Amniotic epithelial cell (primary cell): ENCODE measurements at places on chromosomes 16 and 17.

GRCh38 chr16:24989494-24989893 lies 25.7 kb downstream of the ARHGAP17 start:
- peak; percentile 60 for DNase-seq

DNA sequence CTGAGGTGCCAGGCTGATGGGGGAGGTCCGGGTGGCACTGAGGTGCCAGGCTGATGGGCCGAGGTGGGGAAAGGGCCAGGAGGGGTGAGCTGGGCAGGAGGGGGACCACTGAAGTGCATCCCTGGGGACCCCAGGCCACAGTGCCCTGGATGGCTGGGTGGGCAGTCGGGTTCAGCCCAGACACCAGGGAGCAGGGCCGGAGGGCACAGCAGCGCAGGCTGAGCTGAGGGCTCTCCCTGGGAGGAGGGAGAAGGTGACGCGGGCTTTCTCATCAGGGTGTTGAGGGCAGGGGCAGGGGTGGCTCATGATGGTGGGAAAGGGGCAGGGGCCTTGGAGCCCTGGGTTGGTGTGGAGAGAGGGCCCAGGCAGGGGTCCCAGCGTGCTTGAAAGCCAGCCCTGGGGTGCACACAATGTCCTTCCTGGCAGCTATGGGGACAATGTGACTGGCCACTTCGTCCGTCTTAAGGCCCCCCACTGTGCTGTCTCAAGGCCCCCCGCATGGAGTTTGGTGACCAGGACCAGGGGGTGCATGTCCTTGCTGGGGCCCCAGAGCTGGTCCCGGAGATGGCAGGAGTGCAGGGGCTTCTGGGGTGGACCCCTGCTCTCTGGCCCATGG lies 16.0 kb downstream of the CD7 start:
- DNase-seq: no peak

GRCh38 chr17:61799812-61800484 lies 63.4 kb downstream of the BRIP1 start:
- no peak for DNase-seq

GRCh38 chr16:23519282-23519681 lies 9.0 kb upstream of the GGA2 start:
- DNase-seq: no peak

GRCh38 chr16:13437413-13437795 lies 482.6 kb upstream of the ERCC4 start:
- DNase-seq: no peak

- DNase-seq: no peak
Measured at GRCh38 chr17:21072745-21073197, 30.0 kb upstream of the USP22 start.

DNA sequence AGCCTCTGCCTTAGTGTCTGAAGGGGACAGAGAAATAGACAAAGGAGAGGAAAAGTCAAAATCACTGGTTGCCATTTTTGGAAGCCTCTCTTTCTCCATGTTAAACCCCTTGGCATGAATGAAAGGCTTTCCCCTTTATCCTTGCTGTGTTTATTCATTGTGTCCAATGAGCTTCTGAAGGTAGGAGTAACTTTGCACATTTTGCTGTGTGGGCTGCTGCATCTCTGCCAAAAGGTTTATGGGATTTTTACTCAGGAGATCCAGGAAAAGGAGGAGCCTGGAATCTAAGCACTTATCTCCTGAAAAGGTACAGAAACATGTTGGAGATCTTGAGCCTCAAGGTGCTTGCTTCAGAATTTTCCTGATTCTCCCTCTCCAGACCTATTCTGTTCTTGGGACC lies 3.9 kb downstream of the CNTROB start:
- DNase-seq: no peak

DNA sequence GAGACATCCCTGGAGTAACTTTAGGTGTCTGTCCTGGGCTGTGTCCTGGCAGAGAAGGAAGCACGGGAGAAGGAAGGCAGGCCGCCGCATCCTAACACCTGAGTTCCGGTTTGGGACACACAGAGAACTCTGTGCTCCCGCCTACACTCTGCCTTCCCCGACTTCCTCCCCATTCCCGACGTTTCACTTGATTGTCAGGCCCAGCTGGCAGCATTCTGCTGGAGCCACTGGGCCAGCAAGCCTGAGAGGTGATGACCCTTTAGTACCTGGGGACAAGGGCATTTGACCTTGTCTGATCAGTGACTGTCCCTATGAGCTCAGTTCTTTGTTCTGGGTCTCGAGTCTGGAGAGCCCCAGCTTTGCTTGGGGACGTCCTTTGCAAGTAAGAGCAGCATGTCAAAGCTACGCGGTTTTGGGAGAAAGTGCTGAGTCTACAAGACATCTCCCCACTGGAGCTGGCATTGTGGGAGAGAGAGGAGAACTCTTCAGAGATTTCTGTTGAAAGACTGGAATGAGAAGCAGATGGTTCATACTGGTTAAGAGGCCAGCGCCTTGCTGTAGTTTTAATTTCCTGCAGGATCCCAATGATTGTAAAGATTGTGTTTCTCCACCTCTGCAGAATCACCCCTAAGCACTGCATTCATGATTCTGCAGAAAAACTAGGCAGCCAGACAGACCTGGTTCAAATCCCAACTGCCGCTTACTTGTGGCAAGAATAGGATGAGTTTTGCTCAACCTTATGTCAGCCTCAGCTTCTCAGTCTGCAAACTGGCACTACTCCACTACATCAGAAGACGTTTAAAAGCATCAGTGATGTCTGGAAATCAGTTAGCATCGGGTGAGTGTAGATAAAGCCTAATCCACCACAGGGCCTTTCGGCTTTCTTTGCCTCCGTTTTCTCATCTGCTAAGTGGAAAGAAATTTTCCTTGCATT lies 20.6 kb downstream of the ABAT start:
- no peak for DNase-seq

- DNase-seq: peak; percentile 59
Measured at GRCh38 chr17:43907998-43908721, 824 bp upstream of the MPP2 start.

DNA sequence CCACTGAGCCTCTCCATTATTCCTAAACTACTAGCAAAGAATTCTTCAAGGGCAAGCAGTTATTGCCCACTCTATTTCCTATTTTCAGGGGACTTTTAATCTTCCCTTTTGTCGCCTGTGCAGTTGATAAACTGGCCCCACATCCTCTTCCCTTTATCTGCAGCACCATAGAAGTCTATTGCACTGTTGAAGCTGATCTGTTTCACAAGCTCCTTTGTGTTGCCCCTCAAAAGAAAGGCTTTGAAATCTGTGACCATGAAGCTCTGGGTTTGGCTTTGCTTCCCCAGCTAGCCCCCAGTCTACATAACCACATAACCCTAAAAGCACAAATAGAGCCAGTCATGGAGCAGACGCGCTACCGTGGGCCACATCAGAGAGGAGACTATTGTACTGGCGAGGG lies 37.1 kb downstream of the CDRT15 start:
- DNase-seq: no peak

- DNase-seq: no peak
Measured at GRCh38 chr16:54317101-54317611, 30.6 kb upstream of the IRX3 start.

DNA sequence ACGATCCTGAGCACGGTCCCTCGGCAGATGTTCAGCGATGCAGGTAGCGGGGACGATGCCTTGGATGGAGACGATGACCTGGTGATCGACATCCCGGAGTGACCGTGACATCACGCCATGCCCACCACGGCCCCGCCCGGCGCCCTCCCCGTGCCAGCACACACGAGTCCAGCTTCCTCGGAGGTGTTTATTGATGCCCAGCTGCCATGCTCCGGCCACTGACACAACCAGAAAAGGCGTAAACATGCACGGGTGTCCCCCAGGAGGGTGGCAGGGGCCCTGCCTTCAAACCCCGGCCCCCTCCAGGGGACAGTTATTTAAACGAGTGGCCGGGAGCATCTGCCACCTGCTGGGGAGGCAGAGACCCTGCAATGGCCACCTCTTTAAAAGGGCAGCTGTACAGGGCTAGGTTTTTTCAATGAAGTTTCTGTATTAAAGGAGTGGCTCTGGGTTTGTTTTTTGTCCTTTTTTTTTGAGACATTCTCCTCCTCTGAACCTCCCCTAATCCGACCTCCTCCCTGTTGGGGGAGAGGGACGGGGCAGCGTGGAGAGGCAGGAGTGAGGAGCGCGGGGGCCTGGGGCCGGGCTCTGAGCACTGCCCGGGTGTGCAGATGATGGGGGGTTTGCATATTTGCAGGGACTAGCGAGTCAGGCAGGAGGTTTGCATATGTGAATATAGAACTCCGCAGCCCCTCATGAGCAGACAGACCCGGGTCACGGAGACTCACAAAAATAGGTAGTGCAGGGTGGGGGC lies 5.3 kb downstream of the DOC2A start:
- peak; percentile 25 for DNase-seq

DNA sequence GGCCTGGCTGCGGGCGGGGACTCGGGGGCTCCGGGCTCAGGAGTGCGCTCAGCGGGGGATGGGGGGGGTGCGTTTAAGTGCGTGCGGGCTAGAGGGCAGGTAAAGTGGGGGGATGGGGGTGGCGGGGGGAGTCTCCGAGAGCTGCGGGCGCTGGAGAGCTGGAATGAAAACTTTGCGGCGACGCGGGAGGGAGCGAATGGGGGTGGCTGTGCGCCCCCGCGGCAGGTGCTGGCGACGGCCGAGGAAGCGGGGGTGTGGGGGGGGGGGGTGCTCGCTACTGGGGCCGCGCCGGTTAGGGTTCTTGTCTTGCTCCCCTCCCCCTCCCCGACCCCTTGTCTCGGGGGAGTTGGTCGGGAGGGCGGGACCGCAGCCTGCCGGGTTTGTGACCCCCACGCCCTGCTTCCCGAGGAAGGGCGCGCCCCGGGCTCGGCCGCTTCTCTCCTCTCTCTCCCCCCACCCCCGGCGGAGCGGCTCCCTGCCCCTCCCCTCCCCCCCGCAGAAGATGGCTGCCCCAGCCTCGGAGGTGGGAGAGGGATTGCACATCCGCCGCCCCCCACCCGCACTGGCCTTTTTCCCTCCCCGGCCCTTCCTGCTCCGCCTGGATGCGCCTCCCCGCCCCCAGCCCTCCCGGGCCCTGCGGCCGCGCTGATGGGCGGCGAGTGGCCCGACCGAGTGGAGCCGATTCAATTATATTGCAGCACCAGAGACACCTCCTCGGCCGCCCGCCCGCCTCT lies 649 bp downstream of the GSE1 start:
- DNase-seq: no peak

DNA sequence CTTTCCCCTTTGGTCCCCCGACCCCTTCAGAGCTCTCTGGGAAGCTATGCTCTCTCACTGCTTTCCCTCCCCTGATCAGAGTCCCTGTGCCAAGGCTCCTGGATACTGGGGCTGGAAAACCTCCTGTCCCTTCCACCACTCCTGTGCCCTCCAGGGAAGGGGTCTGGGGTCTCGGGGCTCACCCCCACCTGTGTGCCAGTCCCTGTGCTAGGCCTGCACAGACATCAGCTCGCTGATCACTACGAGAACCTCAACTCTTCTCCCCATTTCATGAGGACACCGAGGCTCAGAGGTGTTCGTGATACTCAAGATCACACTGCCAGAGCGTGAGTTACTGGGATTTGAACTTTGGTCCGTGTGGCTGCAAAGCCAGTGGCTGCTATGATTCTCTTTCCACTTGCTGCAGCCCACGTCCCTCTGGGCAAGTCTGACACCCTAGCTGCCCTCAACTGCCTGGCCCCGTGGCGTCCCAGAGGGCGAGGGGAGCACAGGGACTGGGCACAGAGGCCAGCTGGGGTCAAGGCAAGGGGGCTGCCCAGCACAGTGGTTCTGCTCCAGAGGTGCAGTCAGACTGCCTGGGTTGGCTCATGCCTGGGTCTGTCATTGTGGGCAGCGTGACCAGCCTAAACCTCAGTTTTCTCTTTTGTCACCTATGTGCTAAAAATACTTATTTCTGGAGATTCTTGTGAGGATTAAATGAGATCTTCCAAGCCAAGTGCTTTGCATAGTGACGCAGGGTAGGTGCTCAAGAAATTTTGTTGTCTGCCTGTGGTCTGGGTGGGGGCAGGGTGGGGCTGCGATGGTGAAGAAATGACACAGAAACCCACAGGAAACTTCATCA lies 43.8 kb upstream of the TOB1 start:
- no peak for DNase-seq

GRCh38 chr17:51422634-51423033 lies 162.3 kb downstream of the UTP18 start:
- DNase-seq: no peak

- DNase-seq: peak; percentile 73
Measured at GRCh38 chr16:68287276-68288251, 23.2 kb downstream of the SLC7A6OS start.

DNA sequence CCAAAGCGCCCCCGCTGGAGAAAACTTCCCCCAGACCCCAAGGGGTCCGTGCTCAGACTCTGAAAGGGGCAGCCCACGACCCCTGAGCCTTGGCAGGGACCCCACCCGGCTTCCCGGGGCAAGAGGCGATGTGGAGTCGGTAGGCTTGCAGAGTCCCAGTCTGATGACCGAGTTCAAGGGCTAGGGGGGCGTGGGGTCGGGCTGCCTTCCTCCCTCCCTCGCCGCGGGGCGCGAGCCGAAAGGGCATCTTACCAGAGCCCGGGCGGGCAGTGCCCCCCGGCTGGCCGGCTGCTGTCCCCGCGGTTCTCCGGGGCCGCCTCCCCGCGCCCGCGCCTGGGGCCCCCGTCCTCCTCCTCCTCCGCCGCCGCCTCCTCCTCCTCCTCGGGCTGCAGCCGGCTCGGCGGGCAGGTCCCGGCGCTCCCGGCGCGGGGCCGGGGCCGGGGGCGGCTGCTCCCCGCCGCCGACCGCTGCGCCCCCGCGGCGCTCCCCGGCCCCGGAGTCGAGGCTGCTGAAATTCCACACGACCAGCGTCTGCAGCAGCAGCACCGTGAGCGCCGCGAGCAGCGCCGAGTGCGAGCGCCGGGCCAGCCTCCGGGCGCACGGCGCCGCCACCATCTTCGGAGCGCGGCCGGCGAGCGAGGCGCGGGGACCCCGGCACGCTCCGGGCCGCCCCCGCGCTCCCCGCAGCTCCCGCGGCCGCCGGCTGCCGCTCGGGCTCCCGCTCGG lies 415 bp downstream of the XYLT1 start:
- no peak for DNase-seq

- DNase-seq: peak; percentile 27
Measured at GRCh38 chr17:31690151-31690551, 168.9 kb downstream of the COPRS start.

DNA sequence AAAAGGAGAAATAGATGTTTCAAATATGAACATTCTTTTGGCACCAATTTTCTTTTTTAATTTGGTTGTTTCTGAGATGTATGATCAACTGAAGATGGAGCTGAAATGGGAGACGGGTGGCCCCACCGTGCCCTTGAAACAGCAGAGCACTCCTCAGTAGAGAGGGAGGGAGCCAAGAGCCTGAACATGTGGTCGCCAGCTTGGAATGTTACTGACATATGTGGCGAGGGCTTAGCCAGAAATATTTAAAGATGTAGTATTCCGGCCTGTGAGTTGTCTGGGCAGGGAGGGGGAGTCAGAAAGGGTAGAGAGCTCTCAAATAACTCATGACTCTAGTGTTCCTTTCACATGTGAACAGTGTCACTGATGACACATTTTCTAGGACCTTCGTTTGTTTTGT lies 13.3 kb upstream of the MRC2 start:
- peak; percentile 84 for DNase-seq

DNA sequence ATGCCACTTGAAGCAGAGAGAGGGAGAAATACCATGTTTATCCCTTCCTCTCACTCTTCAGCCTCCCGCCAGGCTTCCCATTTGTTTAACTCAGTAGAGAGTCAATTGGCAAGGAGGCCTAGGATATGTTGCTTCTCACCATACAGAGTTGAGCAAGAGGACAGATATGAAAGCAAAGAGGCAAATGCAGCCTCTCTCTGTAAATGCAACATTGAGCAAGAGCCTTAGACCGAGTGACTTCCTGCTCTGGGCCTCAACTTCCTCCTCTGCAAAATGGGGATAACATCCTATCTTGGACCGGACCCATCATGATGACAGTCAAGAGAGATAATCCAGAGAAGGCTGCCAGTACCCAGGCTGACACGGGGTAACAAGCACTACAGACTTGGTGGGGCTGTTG lies 36.8 kb downstream of the SOCS1 start:
- no peak for DNase-seq
